ENCODE measurements at places on chromosomes 1 and 21. TPM values are rescaled to one million over a fixed set of nuclear protein-coding genes. Genes with fewer than 3 reads are reported as not detected.

Gene PLA2G2C
- not detected for total RNA-seq

Gene CCDC30
- 2.2 TPM for total RNA-seq

Gene PEF1
- 58.0 TPM for total RNA-seq

Gene ICOSLG
- total RNA-seq: 1.8 TPM

Gene TFAP2E
- 1.1 TPM for total RNA-seq

Gene ALPL
- not detected for total RNA-seq

Gene OLIG2
- total RNA-seq: not detected

Gene UMODL1
- total RNA-seq: not detected

- H3K27ac ChIP-seq: no peak overlapping the region
- H3K36me3 ChIP-seq: no peaks in the 10 kb centered on the region
- no peak overlapping the region for H3K4me3 ChIP-seq
- H3K4me1 ChIP-seq: no peaks in the 10 kb centered on the region
- H3K27me3 ChIP-seq: peaks cover 8% of the 10 kb centered on the region
- no peak for DNase-seq
Observed at GRCh38 chr1:223353939-223354338, 10.0 kb downstream of the SUSD4 start.

- peak overlapping the region; percentile 84 for H3K27ac ChIP-seq
- DNase-seq: peak; percentile 53
- peak overlapping the region; percentile 92 for H3K4me3 ChIP-seq
- H3K4me1 ChIP-seq: peaks cover 59% of the 10 kb centered on the region
Observed at GRCh38 chr21:46633566-46633965, 1.9 kb upstream of the PRMT2 start.

DNA sequence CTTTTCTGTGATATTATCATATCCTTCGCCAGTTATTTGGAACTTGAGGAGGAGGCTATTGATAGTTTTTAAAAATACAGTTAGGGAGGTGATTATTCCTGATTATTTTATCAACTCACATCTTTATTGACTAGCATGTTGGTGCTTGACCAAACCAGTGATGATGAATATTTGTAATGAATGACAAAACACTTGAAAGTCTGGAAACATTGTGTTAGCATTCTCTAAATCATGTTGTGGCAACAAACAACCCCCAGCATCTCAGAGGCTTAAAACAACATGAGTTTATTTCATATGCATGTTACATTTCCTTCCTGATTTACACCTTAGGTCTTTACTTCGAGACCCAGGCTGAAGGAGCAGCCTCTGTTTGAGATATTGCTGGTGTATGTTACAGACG lies 10.7 kb upstream of the JUN start:
- peaks cover 2% of the 10 kb centered on the region for H3K27me3 ChIP-seq
- peaks cover 21% of the 10 kb centered on the region for H3K4me1 ChIP-seq
- no peak overlapping the region for H3K27ac ChIP-seq
- no peak overlapping the region for H3K4me3 ChIP-seq
- peaks cover 3% of the 10 kb centered on the region for H3K36me3 ChIP-seq

DNA sequence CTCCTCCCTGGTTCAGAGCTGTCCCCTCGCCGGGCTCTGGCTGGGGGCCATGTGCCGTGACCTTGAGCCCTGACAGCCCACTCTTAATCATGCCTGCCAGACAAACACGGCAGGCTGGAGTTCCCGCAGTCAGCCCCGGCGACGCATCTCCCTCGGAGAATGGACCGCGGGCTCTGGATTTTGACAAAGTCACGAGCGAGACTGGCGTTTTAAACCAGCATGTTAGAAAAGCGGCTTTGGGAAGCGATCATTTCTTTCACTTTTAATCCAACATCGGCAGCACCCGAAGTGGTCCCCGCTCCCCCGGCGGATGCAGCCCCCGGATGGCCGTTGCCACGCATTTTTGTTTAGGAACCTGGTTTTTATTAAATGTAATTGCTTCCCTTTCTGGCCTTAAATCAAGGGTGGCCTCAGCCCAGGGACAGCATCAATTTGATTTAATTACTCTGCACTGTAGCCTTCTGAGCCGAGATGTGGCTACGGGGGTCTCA lies 70.9 kb downstream of the PRDM16 start:
- H3K4me3 ChIP-seq: no peak overlapping the region
- H3K27ac ChIP-seq: no peak overlapping the region
- DNase-seq: no peak
- no peaks in the 10 kb centered on the region for H3K36me3 ChIP-seq

GRCh38 chr21:37149411-37149810 lies 76.4 kb downstream of the TTC3 start:
- H3K27ac ChIP-seq: no peak overlapping the region
- peaks cover 44% of the 10 kb centered on the region for H3K36me3 ChIP-seq
- H3K4me3 ChIP-seq: no peak overlapping the region
- no peaks in the 10 kb centered on the region for H3K27me3 ChIP-seq

GRCh38 chr1:7376676-7377075 lies 394.4 kb upstream of the VAMP3 start:
- H3K4me3 ChIP-seq: no peak overlapping the region
- H3K36me3 ChIP-seq: no peaks in the 10 kb centered on the region
- H3K27ac ChIP-seq: no peak overlapping the region
- no peak for DNase-seq
- peaks cover 3% of the 10 kb centered on the region for H3K27me3 ChIP-seq
- H3K4me1 ChIP-seq: no peaks in the 10 kb centered on the region

GRCh38 chr21:22597660-22598255 lies 1599.5 kb downstream of the NCAM2 start:
- H3K27ac ChIP-seq: no peak overlapping the region
- no peaks in the 10 kb centered on the region for H3K36me3 ChIP-seq
- H3K4me3 ChIP-seq: no peak overlapping the region
- H3K4me1 ChIP-seq: no peaks in the 10 kb centered on the region
- H3K27me3 ChIP-seq: no peaks in the 10 kb centered on the region

GRCh38 chr1:64527165-64527564 lies 57.2 kb downstream of the CACHD1 start:
- no peaks in the 10 kb centered on the region for H3K36me3 ChIP-seq
- DNase-seq: no peak
- no peak overlapping the region for H3K4me3 ChIP-seq
- no peak overlapping the region for H3K27ac ChIP-seq
- peaks cover 7% of the 10 kb centered on the region for H3K4me1 ChIP-seq
- no peaks in the 10 kb centered on the region for H3K27me3 ChIP-seq

GRCh38 chr1:19009882-19010321 lies 53.4 kb upstream of the IFFO2 start:
- H3K36me3 ChIP-seq: no peaks in the 10 kb centered on the region
- DNase-seq: no peak
- no peak overlapping the region for H3K4me3 ChIP-seq
- H3K27me3 ChIP-seq: peaks cover 7% of the 10 kb centered on the region
- peaks cover 28% of the 10 kb centered on the region for H3K4me1 ChIP-seq

- H3K4me3 ChIP-seq: no peak overlapping the region
- no peak for DNase-seq
- H3K4me1 ChIP-seq: no peaks in the 10 kb centered on the region
- no peak overlapping the region for H3K27ac ChIP-seq
- H3K36me3 ChIP-seq: no peaks in the 10 kb centered on the region
Observed at GRCh38 chr1:10950316-10951172, 61.9 kb upstream of the TARDBP start.

GRCh38 chr1:94843430-94843829 lies 23.3 kb downstream of the SLC44A3 start:
- DNase-seq: no peak
- no peaks in the 10 kb centered on the region for H3K4me1 ChIP-seq
- no peak overlapping the region for H3K4me3 ChIP-seq
- no peak overlapping the region for H3K27ac ChIP-seq
- H3K27me3 ChIP-seq: peaks cover 15% of the 10 kb centered on the region

GRCh38 chr1:171716616-171717015 lies 25.2 kb downstream of the VAMP4 start:
- peaks cover 3% of the 10 kb centered on the region for H3K36me3 ChIP-seq
- no peak for DNase-seq
- H3K4me3 ChIP-seq: no peak overlapping the region
- no peaks in the 10 kb centered on the region for H3K4me1 ChIP-seq

GRCh38 chr21:38429011-38429410 lies 69.3 kb downstream of the ERG start:
- no peak overlapping the region for H3K27ac ChIP-seq
- H3K27me3 ChIP-seq: no peaks in the 10 kb centered on the region
- H3K4me3 ChIP-seq: no peak overlapping the region
- H3K4me1 ChIP-seq: no peaks in the 10 kb centered on the region
- no peaks in the 10 kb centered on the region for H3K36me3 ChIP-seq

- DNase-seq: no peak
- H3K4me1 ChIP-seq: peaks cover 6% of the 10 kb centered on the region
- no peaks in the 10 kb centered on the region for H3K36me3 ChIP-seq
Observed at GRCh38 chr1:66213491-66213890, 320.5 kb upstream of the SGIP1 start.

DNA sequence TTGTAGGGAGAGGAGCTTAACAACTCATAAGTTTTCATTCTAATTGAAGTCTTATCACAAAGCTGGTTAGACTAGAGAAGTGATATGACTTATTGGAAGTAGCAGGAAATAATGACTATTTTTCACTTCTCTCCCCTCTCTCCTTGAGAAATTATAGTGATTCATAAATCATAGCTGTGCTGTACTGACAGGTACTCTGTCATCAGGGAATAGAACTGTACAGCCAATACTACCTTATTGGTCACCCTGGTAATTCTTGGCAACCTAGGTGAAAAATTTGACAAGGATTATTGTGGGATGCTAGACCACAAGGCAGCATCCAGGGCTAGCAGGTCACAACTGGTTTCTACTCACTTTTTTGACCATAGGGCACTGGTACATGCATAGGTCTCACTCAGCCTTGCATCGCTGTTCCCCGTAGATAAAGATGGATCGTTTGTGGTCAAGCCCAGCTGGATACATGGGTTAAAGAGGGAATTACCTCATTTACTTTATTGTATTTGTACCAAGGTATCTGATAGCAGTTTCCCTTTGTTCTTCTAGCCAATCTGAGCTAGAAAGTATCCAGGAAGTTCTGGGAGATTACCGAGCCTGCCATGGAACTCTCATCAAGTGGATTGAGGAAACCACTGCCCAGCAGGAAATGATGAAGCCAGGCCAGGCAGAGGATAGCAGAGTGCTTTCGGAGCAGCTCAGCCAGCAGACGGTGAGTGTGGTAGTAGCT lies 113.6 kb downstream of the MACF1 start:
- peaks cover 77% of the 10 kb centered on the region for H3K36me3 ChIP-seq
- DNase-seq: no peak
- no peak overlapping the region for H3K4me3 ChIP-seq
- peaks cover 5% of the 10 kb centered on the region for H3K4me1 ChIP-seq

- H3K4me1 ChIP-seq: peaks cover 3% of the 10 kb centered on the region
- no peak overlapping the region for H3K4me3 ChIP-seq
- H3K27ac ChIP-seq: no peak overlapping the region
- no peaks in the 10 kb centered on the region for H3K27me3 ChIP-seq
Observed at GRCh38 chr21:37658817-37659458, 257.3 kb downstream of the KCNJ6 start.

DNA sequence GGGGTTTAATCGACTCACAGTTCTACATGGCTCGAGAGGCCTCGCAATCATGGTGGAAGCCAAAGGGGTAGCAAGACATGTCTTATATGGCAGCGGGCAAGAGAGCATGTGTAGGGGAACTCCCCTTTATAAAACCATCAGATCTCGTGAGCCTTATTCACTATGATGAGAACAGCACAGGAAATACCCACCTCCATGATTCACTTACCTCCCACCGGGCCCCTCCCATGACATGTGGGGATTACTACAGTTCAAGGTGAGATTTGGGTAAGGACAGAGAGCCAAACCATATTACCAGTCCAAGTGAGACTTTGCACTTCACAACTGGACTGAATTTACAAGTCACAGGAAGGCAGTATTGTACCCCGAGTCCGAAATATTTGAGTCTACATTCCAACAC lies 73.9 kb upstream of the ANGPTL1 start:
- peaks cover 7% of the 10 kb centered on the region for H3K27me3 ChIP-seq
- H3K27ac ChIP-seq: no peak overlapping the region
- no peak overlapping the region for H3K4me3 ChIP-seq
